ENCODE measurements at places on chromosomes 1 and 21.

GRCh38 chr1:100862591-100862990, 32.1 kb downstream of the EXTL2 start:
- no peak for ATAC-seq

DNA sequence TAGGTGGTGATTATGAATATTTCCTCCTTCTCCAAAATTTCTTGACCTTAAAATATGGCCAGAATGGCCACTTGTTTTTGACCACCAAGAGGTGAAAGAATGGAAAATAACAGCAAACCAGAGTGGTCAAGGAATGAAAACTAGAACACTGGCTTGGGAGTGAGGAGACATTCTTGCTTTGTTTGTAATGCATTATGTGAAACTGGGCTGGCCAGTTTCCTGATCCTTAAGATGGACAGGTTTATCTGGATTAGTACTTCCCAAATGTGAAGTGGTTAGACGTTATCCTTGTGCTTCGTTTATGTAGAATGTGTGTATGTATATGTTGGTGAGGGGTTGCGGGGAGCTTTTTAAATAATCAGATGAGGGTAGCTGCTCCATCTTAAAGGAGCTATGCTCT, 12.8 kb downstream of the PLA2G4A start:
- ATAC-seq, result peak; percentile 35

GRCh38 chr1:159832309-159832708, 5.6 kb downstream of the SLAMF8 start:
- no peak for ATAC-seq

- ATAC-seq, result no peak
Measured at GRCh38 chr21:34797921-34798535, 129.2 kb downstream of the CLIC6 start.

DNA sequence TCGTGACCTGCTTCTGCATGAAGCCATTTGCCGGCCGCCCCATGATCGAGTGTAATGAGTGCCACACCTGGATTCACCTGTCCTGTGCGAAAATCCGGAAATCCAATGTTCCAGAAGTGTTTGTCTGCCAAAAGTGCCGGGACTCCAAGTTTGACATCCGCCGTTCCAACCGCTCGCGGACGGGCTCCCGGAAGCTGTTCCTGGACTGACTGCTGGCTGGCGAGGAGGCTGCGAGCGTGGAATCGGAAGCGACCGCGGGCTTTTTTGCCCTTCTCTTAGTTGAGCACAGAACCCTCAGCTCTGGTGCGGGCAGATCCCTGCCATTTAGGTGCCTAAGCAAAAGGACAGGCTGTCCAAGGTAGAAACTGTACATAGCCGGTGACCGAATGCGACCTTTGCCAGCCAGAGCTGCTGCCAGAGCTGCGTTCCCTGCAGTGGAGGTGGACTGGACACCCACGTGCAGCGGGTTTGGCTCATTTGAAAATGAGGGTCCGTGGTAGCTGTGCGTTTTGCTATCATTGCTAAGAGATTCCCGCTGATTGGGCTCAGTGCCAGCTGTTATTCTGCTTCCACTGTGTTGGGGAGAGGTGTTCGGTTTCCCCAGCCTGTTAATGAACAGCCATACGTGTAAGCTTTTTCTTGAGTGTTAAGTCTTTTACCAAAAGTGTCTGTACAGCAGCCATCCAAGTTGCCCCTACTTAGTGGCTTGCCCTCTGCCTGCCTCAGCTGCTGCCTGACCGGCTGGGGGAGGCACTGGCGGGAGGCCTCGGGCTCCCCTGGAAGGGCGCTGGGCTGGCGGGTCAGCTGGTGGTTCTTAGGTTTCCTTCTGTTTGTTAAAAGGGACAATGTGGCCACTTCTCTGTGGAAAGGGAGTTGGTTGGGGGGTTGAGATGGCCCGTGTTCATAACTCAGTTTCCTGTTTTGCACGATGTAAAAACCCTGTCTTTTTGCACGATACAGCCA, 3.0 kb upstream of the THAP3 start:
- no peak for ATAC-seq

DNA sequence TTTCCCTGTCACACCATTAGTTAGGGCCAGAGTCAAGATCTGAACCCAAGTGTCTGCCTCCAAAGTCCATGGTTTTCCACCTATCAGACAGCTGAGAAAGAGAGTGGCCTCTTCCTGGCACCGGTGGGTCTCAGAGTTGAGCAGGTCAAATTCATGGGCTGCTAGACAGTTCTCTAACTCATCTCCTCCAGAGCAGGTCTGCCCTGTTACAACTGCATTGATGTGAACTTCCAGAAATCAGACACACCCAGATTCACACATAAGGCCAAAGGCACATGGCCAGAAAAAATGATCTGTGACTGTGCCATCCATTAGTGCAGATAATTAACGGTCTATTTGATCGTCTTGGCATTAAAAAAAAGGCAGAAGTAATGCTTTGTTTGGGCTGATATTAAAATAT, 17.5 kb downstream of the SMIM12 start:
- ATAC-seq, result no peak

- peak; percentile 98 for ATAC-seq
Measured at GRCh38 chr1:220076861-220077762, 12.5 kb downstream of the BPNT1 start.

DNA sequence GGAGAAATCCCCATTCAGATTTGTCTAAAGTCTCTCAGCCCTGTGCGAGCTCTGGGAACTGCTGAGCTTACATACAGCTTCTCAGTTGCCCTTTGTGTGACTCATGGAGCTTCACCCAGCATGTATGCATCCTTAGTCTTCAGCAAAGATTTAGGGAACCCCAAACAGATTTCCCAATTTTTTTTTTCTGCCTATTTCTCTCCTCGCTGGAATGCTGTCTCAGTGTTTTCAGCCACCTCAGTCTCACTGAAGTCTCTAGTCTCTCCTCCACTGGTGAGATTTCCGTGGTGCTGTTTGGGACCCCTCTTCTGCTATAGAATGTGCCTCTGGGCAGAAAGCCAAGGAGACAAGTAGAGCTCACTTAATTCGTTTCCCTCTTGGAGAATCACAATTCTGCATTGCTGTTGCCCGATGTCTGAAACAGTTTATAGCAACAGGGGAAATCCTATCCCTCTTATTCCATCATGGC, 28.1 kb upstream of the TXLNA start:
- peak; percentile 95 for ATAC-seq

DNA sequence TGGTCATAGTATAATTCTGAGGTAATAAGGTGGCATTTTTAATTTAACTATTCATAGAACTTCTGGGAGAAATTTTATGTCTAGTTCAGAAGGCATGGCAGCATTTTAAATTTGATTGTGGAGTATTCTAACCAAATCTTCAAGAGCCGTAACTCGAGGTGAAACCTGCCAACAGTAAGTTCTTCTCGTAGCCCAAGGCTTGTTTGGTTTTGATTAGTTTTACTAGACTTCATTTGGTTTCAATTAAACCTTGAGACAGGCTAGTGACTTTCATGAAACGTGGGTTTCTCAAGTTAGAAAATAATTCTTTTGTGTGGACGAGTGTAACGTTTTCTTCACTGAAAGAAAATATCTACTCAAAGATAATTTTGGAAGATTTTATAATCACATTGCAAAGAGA, 395.5 kb downstream of the USP25 start:
- no peak for ATAC-seq

DNA sequence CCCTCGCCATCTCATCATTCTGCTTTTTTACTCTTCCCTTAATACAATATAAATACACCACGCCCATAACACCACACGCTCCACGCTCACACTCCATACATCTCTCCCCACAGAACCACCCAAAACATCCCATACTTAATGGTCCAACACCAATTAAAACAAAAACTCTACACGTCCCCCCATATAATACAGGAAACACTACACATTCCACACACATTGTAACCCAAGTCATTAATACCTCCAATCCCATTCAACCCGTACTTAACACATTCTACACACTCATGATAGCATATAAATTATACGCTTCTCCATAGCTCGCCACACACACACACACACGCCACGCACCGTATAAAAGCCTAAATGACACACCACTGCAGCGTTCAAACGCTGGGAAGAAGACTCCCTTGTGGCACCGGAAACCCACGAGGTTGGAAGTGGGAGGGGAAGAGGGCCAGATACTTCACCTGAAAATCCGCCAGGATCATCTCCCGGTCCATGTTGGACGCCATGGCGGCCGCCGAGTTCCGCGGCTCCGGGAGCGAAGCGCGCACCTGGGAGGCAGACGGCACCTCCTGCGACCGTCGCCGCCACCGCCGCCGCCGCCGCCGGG, 659 bp downstream of the FAF1 start:
- peak; percentile 32 for ATAC-seq

- ATAC-seq, result peak; percentile 99
Measured at GRCh38 chr1:167819849-167820683, 93.9 kb downstream of the ADCY10 start.

GRCh38 chr1:86583032-86583431, 36.2 kb downstream of the CLCA4 start:
- ATAC-seq, result no peak

DNA sequence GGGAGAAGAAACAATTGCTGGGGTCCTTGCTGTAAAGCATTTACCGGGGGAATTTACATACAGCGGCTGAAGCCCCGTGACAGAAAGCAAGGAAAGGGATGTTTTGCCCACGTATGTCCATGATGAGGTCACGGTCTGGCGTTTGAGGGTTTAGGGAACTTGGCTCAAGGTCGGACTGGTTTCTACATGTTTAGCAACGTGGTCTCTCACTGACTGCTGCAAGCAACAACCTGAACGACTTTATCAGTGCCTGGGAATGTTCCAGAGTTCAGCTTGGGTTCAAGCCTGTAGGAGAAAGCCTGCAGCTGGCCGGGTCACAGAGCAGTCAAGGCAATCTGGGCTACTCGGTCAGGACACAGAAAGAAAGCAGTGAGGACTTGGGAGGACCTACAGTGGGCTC, 323.3 kb downstream of the AJAP1 start:
- ATAC-seq, result no peak

- ATAC-seq, result no peak
Measured at GRCh38 chr1:233042834-233043233, 92.4 kb downstream of the NTPCR start.

DNA sequence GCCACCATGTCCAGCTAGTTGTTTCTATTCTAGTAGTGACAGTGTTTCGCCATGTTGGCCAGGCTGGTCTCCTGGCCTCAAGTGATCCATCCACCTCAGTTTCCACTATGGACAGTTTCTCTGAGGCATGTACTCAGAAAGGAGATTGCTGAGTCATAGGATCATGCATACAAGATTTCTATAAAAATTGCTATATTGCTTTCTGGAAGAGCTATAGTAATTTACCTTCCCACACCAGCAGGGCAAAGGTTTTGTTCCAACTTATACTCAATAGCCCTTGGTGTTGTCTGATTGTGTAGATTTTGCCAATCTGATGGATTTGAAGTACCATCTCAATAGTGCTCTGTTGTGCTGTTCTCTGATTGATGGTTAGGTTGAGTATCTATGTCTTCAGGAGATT, 15.6 kb upstream of the ATP1A1 start:
- ATAC-seq, result no peak

All from SK-N-SH treated with all-trans-retinoic acid at 6 μM for 48 hours (cell line).